ENCODE measurements at places on chromosomes 16 and 17. TPM values are rescaled to one million over a fixed set of nuclear protein-coding genes. Genes with fewer than 3 reads are reported as not detected.
A peak's percentile ranks its signal among the peaks of the same experiment; 100 is the strongest.

GRCh38 chr16:54033747-54034146 lies 252.8 kb downstream of the IRX3 start:
- peaks cover 20% of the 10 kb centered on the region for H3K4me1 ChIP-seq
- no peak overlapping the region for H3K27ac ChIP-seq
- H3K4me3 ChIP-seq = no peak overlapping the region
- DNase-seq = no peak

DNA sequence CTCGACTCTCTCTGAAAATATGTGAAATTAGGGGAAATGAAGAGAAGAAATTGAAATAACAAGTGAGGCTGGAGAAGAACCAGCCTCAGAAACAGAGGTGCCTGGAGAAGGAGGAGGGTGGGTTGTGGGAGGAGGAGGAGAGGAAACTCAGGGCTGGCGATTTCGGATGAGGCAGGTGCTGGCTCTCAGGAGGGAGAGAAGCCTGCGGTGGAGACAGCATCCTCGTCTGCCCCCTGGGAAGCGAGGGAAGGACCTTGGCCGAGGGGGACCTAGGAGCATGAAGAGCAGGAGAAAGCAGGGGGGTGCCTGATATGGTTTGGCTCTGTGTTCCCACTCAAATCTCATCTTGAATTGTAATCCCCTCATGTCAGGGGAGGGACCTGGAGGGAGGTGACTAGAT lies 264.7 kb upstream of the TNRC6C start:
- no peak overlapping the region for H3K27ac ChIP-seq
- H3K4me3 ChIP-seq = no peak overlapping the region
- H3K36me3 ChIP-seq = no peaks in the 10 kb centered on the region
- no peak for DNase-seq
- peaks cover 37% of the 10 kb centered on the region for H3K27me3 ChIP-seq

DNA sequence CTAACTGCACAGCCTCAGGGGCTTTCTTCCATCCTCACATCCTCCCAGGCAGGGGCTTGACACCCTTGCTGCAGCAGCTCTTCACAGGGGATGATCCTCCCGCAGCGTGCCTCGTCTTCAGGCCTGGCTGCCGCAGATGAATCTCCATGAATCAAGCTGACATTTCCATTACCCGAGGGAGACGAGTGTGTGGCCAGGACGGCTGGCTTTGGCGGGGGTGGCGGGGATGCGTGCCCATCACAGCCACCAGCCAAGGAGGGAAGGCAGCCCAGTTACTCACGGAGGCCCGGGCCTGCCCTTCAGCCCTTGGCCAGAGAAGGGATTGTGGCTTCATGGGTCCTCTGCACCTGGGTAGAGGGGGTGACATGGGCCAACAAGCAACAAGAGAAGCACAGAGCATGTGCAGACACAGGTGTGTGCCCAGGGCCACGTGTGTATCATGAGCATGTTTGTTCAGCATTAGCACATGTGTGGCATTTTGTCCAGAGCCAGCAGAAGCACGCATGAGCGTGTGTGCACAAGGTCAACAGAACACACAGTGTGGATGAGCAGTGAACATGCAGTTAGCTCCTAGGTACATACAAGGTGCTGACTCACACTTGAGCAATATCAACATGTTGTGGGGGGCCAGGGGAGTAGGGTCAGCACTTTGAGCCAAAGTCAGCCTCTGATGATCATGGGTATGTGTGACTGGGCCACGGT lies 236.4 kb downstream of the KATNIP start:
- no peaks in the 10 kb centered on the region for H3K36me3 ChIP-seq
- H3K4me3 ChIP-seq = no peak overlapping the region
- DNase-seq = no peak
- H3K4me1 ChIP-seq = no peaks in the 10 kb centered on the region
- H3K27ac ChIP-seq = no peak overlapping the region

DNA sequence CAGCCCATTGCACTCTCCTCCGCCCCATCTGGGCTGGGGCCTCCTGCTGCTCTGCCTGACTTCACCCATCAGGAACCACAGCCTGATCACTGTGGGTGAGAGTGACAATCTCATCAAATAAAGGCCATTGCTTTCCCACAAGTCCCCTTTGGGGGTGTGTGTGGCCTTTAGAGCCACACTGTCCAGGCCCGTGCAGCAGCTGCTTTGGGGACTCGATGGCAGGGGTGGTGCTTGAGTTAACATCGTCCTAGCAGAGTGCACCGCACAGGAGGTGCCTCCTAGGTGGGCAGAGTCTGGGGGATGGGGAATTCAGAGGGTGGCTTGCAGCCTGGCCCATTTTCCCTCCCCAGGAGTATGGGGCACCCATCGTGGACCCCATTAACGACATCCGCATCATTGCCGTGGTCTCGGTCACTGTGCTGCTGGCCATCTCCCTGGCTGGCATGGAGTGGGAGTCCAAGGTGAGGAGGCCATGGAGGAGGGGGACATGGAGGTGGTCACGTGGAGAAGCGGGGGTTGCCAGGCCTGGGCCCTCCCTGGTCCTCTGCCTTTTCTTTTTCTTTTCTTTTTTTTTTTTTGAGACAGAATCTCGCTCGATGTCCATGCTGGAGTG lies 5.4 kb downstream of the SLC12A3 start:
- peaks cover 1% of the 10 kb centered on the region for H3K27me3 ChIP-seq
- H3K4me1 ChIP-seq = peaks cover 15% of the 10 kb centered on the region
- DNase-seq = no peak
- H3K36me3 ChIP-seq = no peaks in the 10 kb centered on the region
- no peak overlapping the region for H3K4me3 ChIP-seq
- H3K27ac ChIP-seq = no peak overlapping the region

DNA sequence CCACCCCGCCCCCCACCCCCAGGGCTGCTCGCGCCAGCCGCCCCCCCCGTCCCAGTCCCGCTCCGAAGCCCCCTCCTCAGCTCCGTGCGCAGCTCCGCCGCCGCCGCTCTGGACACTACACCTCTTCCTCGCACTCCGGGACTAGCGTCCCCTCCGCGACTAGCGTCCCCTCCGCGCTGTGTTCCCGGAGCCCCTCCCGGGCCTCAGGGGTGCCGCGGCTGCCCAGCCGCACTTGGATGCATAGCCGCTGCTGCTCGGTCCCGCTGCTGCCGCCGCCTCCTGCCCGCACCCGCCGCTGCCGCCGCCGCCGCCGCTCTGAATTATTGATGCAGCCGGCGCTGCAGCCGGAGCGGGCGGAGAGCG lies at the start of gene CBLN1:
Gene CBLN1 (minus strand): TSS at position 359 of the 363 bp plus-strand sequence. CDS start 373 bp downstream, outside the sequence.
- H3K4me1 ChIP-seq = no peaks in the 10 kb centered on the region
- H3K36me3 ChIP-seq = no peaks in the 10 kb centered on the region
- H3K4me3 ChIP-seq = no peak within 1 kb of the TSS
- DNase-seq = no peak
- H3K27me3 ChIP-seq = peaks cover 4% of the 10 kb centered on the region
- H3K27ac ChIP-seq = no peak within 1 kb of the TSS

DNA sequence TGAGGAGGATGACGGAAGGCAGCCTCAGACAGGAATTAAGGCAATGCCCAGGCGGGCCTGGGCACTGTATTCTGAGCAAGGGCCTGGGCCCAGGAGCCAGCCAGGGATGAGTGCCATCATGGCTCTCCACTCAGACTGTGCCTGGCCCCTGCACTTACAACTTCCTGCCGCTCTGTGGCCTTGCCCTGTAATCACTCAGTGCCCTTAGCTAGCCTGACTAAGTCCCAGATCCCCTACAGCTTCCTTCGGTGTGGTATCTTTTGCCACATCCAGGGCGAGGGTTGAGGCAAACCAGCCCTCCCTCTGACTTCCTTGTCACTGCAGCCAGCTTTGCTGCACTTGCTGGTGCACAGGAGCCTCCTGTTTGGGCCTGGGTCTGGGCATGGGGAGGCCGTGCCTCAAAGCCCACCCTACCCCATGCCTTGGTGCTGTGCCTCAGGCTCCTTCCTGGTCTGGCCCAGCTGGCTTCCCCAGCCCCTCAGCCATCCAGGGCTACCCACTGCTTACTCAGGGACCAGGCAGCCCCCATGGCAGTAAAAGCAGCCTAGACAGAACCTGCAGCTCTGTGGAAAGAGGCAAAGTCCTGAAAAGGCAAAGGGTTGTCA lies 9.3 kb downstream of the SLC46A1 start:
- peaks cover 34% of the 10 kb centered on the region for H3K4me1 ChIP-seq
- H3K27me3 ChIP-seq = 0 out of 2 replicates have a peak, but pooled peaks cover 3% of the 10 kb centered on the region
- no peak overlapping the region for H3K4me3 ChIP-seq
- H3K36me3 ChIP-seq = peaks cover 10% of the 10 kb centered on the region
- DNase-seq = no peak

ZNF287 gene
- 7.7 TPM for total RNA-seq

GRCh38 chr17:63914471-63914870 lies 3.4 kb upstream of the CSHL1 start:
- H3K27ac ChIP-seq = no peak overlapping the region
- no peaks in the 10 kb centered on the region for H3K36me3 ChIP-seq
- no peak for DNase-seq
- no peaks in the 10 kb centered on the region for H3K4me1 ChIP-seq
- no peak overlapping the region for H3K4me3 ChIP-seq
- H3K27me3 ChIP-seq = peaks cover 49% of the 10 kb centered on the region

GRCh38 chr16:58850019-58850677 lies 116.0 kb upstream of the GOT2 start:
- no peaks in the 10 kb centered on the region for H3K36me3 ChIP-seq
- DNase-seq = no peak
- no peak overlapping the region for H3K4me3 ChIP-seq
- H3K4me1 ChIP-seq = peaks cover 13% of the 10 kb centered on the region

- no peak for DNase-seq
- peaks cover 13% of the 10 kb centered on the region for H3K27me3 ChIP-seq
- peak overlapping the region; percentile 28 for H3K27ac ChIP-seq
- H3K36me3 ChIP-seq = peaks cover 22% of the 10 kb centered on the region
- 0 out of 2 replicates have a peak overlapping the region, but pooled peaks have one; percentile 4 for H3K4me3 ChIP-seq
- peaks cover 45% of the 10 kb centered on the region for H3K4me1 ChIP-seq
Observed at GRCh38 chr16:8887431-8887765, 5.2 kb downstream of the LITAFD start.

GRCh38 chr16:50696575-50697420 lies 3.4 kb downstream of the NOD2 start:
- H3K4me1 ChIP-seq = peaks cover 10% of the 10 kb centered on the region
- DNase-seq = peak; percentile 56
- H3K36me3 ChIP-seq = no peaks in the 10 kb centered on the region
- no peak overlapping the region for H3K27ac ChIP-seq
- H3K27me3 ChIP-seq = peaks cover 11% of the 10 kb centered on the region

GRCh38 chr17:28973425-28973824 lies 22.1 kb upstream of the PHF12 start:
- no peak overlapping the region for H3K4me3 ChIP-seq
- peaks cover 38% of the 10 kb centered on the region for H3K27me3 ChIP-seq
- peaks cover 34% of the 10 kb centered on the region for H3K4me1 ChIP-seq
- DNase-seq = peak; percentile 29
- H3K27ac ChIP-seq = no peak overlapping the region

CES1 gene
- total RNA-seq = not detected

DNA sequence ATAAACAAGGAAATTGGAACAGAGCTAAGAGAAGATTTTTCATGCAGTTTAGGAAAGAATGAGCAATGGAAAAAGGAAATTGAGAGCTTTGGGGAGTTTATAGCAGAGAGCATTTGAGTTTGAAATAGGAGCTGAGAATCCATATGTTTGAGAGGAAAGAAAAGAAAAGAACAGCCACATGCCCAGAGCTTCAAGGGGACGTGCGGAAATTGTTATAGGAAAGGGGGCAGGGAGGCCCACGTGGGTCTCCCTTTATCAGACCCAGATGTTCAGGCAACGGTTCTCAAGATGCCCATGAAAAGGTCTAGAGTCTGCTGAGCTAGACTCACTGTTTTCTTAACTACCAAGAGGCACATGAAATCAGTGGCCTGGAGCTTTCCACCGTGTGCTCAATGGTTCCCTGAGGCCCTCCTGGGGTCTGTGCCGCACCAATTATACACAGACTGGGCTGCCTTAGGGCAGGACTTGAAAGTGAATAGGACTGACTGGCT lies 31.2 kb downstream of the CHD9 start:
- peaks cover 11% of the 10 kb centered on the region for H3K36me3 ChIP-seq
- H3K27ac ChIP-seq = peak overlapping the region; percentile 75
- peak; percentile 17 for DNase-seq
- peaks cover 6% of the 10 kb centered on the region for H3K27me3 ChIP-seq
- peaks cover 83% of the 10 kb centered on the region for H3K4me1 ChIP-seq

DNA sequence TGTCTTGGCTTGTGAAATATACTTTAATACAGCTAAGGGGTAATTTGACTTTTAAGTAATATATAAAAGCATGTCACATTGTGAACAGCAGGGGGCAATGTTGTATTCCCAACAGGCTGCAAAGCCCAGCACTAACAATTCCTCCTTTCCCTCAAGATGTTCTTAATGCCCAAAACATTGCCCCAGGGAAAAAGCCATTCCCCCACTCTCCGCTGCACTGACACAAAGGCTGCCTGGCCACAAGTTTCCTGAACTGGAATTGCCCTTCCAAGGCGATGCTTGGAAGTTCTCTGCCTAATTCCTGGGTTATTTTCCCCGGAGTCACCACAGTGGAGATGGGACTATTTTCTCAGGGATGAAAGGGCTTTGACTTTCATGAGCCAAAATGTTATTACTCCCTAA lies 27.2 kb downstream of the CLEC16A start:
- peaks cover 3% of the 10 kb centered on the region for H3K27me3 ChIP-seq
- no peaks in the 10 kb centered on the region for H3K36me3 ChIP-seq
- DNase-seq = peak; percentile 93
- H3K27ac ChIP-seq = peak overlapping the region; percentile 20
- peak overlapping the region; percentile 16 for H3K4me3 ChIP-seq
- peaks cover 31% of the 10 kb centered on the region for H3K4me1 ChIP-seq

- peaks cover 18% of the 10 kb centered on the region for H3K36me3 ChIP-seq
- H3K4me3 ChIP-seq = no peak overlapping the region
- no peaks in the 10 kb centered on the region for H3K27me3 ChIP-seq
- H3K27ac ChIP-seq = no peak overlapping the region
- H3K4me1 ChIP-seq = peaks cover 6% of the 10 kb centered on the region
Observed at GRCh38 chr16:89811321-89811720, 5.1 kb downstream of the FANCA start.

ABCC11 gene
- total RNA-seq = 0.09 TPM

OSGIN1 gene
- 4.2 TPM for total RNA-seq

DNA sequence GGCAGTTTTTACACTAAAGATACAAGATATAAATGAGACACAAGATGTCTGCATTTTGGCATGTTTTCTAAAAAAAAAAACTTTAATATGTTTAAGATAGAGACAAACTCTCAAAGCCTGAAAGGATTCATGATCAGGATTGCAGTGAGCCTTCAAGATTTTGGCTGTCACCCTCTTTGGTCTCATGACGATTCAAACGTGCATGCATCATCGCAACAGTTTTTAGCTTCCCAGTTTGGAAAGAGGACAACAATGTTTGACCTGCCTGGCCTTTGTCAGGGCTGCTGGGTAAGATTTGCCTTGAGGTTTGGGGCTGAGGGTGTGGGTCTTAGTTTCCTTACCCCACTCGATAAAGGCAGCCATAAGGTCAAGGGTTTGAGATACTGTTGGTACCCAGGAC lies 134.1 kb downstream of the RGS9 start:
- DNase-seq = no peak
- no peak overlapping the region for H3K27ac ChIP-seq
- H3K4me3 ChIP-seq = no peak overlapping the region
- H3K4me1 ChIP-seq = peaks cover 15% of the 10 kb centered on the region
- H3K27me3 ChIP-seq = peaks cover 5% of the 10 kb centered on the region

GRCh38 chr16:35910409-35910808 lies 2451.0 kb downstream of the TP53TG3F start:
- H3K4me1 ChIP-seq = no peaks in the 10 kb centered on the region
- peaks cover under 1% of the 10 kb centered on the region for H3K27me3 ChIP-seq
- no peak overlapping the region for H3K4me3 ChIP-seq
- no peak for DNase-seq

PRSS33 gene
- total RNA-seq = not detected

TBCD gene
- 59.6 TPM for total RNA-seq

Measured in HFFc6 (cell line).